Skeletal muscle cell (primary cell): ENCODE measurements at places on chromosomes 2 and 18.

GRCh38 chr2:16140771-16141640 lies 200.7 kb downstream of the MYCN start:
- no peak for DNase-seq

GRCh38 chr2:143524559-143525401 lies 395.6 kb downstream of the ARHGAP15 start:
- no peak for DNase-seq

- DNase-seq = no peak
These were observed 30.4 kb downstream of the FBLN7 start for GRCh38 chr2:112168422-112169124.

DNA sequence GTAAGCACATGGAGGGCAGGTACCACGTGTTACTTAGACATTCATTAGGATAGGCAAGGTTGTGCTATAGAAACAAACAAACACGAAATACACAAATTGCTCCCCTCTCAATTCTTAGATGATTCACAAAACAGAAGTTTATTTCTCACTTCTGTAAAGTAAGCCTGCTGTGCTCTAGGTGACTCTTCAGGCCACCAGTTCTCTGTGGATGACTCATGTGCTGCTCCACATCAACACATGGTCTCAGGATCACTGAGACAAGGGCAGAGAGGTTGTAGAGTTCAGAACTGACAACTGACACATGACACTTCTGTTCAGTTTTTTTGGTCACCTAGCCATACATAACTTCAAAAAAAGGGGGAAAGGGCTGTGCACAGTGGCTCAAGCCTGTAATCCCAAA lies 70.6 kb downstream of the DAW1 start:
- DNase-seq = no peak

- DNase-seq = no peak
These were observed 405.8 kb upstream of the ID2 start for GRCh38 chr2:8276026-8276425.

DNA sequence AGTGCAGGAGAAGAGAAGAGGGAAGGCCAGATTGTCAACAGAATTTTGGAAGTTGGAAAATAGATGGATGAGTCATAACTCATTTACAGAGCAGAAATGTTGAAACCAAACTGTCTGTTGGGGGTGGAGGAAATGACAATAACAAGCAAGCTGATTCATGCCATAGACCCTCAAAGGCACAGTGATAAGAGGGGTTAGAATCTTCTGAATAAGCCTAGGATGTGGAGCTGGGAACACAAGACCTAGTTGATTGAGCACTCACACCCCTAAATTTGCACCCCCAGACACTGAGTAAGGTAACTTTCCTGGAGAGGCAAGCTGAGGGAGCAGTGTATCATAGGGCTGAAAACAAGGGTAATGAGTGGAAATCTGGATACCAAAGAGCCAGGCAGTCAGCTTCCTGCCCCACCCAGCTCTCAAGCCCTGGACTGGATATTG lies 141.4 kb downstream of the SCG2 start:
- peak; percentile 45 for DNase-seq

DNA sequence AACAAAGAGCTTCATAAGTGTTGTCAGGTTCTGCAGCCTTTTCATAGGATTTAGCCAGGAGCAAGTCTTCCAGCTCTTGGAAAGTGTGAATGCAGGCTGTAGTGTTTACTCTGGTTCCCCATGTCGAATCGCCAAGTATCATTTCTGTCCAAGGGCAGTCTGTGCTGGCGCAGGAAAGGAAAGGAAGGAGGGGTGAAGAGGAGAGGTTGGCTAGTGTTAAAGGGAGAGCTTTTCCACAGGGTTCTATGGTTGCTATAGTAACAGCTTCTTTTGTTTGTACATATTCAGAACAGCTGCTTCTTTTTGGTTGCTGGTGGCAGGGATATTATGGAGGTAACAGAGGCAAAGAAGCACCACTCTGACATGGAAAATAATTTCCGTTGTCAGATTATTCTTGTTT lies 69.9 kb downstream of the KCNH7 start:
- DNase-seq = no peak

GRCh38 chr18:23306822-23307221 lies 146.3 kb upstream of the RIOK3 start:
- DNase-seq = no peak

DNA sequence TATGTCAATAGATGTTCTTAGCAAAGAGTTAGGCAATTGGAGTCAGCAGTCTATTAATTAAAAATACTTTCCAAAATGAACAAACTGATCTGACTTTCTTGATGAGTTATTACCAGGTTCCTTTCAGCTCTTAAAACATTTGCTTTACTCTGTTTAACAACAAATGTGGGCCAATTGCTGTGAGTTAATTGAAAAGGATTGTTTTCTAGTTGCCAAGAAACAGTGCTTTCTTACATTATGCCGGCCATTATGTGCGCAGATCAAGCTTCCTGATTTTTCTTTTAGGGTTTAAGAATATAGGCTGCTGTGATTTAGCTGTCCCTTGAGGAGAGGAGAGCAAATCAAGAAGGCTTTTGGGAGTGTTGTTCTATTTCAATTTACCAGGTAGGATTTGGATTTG lies 50.5 kb upstream of the ITPRID2 start:
- no peak for DNase-seq

DNA sequence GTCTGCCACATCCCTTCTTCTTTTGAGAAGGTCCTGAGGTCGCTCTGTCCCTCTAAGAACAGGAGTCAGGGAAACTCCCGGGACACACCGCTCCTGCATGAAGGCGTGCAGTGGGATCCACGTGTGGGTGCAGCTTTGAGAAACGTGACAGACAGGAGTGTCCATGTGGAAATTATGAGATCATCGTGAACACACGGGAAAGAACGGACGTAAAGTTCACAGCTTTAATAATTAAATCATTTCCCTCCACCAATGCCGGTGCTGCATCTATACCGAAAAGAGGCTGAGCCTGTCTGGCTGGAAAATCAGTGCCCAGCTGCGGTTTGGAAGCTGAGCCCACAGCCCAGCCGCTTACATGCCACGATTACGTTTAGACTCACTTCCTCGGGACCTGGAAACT lies 372.4 kb upstream of the SALL3 start:
- DNase-seq = no peak

DNA sequence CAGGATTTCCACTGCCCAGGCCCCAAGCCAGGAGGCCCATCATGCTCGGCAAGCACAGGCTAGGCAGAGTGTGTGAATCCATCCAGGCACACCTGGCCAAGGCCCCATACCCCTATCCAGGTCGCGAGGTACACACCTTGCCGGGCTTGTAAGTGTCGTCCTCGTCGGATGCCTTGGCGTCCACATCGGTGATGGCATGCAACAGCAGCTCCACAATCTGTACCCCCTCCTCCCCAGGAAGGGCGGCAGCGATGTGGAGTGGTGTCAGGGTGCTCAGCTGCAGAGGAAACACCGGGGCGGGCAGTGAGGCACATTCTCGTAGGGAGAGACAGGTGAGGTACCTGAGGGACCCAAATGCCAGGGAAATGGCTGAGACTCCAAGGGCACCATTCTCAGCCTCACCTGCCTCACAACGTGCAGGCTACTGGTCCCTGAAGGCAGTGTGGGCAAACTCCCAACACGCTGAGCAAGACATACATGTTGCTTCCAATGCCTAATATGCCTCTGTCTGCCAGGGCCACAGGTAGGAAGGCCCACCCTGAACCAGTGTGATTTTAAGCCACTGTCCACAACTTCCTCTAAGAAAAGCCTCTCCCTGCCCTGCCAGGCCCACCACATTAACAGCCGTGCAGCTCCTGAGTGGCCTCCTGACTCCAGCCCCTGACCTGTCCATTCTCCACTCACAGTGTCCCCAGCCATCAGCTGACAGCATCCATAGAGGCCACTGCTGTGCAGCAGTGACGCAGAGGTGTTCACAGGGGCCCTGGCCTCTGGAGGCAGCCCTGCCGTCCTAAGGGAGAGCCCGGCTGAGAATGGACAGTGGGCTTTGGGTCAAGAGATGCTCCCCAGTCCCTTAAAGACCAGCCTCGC lies 44.9 kb downstream of the ANKMY1 start:
- DNase-seq = no peak

DNA sequence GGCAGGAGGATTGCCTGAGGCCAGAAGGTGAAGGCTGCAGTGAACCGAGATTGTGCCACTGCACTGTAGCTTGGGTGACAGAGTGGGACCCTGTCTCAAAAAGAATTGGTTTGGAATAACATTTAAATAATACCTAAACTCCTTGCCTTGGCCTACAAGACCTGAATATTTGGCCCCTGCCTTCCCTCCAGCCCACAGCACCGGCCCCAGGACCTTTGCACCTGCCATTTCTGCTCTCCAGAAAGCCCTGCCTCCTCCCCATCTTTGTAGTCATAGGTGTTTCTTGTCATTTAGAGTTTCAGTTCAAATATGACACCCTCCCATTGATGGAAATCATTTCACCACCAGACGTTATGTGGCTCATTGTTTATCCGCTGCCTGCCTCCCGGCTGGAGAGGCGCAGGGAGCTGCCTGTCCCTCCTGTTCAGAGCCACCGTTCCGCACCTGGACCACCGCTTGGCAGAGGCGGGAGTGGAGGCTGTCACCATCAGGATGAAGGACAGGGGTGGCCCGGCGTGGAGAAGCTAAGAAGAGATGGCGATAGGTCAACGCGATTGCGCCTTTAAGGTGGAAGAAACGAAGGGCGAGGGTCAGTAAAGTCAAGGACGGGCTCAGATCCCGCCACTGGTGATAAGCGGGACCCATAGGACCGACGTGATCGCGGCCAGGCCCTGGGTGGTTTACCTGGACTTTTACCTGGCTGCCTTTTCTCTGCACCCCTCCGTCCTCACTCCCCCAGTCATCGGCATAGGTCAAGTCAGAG lies 638 bp upstream of the LPIN1 start:
- no peak for DNase-seq

DNA sequence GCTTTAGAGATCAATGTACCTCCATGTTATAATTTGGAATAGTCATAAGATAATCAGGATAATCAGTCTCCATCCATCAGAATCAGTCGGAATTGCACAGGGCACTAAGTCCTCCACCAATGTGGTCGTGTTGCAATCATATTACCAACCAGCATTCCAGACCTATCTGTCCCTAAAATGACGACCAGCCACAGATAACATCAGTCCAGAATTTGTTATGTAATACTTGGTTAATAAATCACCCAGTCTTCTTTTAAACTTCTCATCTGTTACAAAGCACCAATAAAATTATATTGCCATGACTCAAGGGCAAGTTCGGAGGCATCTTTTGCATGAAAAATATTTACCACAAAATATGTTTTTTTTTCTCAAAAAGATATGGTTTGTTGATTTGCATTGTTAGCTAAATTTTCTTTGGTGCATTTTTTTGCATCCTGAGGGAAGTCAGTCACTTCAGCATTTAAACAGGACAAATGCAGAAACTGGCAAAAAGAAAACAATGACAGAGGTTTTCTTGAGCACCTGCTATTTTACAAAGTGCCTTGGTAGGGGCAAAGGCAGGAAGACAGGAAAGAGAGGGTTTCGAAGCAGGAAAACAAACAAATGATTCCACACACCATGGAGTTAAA lies 29.3 kb downstream of the PIEZO2 start:
- no peak for DNase-seq

DNA sequence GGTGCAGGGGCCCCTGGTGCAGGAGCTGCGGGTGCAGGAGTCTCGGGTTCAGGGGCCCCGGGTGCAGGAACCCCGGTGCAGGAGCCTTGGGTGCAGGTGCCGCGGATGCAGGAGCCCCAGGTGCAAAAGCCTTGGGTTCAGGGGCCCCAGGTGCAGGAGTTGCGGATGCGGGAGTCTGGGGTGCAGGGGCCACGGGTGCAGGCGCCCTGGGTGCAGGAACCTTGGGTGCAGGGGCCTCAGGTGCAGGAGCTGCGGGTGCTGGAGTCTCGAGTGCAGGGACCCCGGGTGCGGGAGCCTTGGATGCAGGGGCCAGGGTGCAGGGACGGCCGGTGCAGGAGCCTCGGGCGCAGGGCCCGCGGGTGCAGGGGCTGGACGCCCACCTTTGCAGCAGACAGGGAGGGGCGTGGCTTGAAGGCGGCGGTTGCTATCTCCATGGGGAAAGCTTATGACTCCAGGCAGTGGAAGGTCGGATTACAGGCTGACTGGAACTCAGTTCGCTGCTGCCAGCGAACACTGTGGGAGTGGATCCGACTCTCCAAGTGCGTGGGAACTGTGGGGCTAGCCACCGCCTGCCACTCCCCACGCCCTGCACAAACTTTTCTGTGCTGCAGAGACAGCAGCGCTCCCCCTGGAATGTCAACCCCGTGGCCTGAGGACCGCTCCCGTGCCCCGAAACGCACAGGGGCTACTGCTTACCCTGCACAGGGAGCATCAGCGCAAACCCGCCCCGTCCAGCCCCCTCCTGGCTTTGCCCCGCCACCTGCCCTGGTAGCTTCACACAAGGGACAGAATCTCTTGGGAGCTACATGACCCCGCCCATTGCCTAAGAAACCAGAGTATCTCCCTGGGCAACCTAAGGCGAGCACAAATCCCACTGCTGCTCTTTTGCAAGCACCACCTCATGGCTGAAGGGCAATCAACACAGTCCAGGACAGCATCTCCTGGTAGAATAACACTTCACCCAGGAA lies 40.3 kb downstream of the COPS9 start:
- DNase-seq = no peak

DNA sequence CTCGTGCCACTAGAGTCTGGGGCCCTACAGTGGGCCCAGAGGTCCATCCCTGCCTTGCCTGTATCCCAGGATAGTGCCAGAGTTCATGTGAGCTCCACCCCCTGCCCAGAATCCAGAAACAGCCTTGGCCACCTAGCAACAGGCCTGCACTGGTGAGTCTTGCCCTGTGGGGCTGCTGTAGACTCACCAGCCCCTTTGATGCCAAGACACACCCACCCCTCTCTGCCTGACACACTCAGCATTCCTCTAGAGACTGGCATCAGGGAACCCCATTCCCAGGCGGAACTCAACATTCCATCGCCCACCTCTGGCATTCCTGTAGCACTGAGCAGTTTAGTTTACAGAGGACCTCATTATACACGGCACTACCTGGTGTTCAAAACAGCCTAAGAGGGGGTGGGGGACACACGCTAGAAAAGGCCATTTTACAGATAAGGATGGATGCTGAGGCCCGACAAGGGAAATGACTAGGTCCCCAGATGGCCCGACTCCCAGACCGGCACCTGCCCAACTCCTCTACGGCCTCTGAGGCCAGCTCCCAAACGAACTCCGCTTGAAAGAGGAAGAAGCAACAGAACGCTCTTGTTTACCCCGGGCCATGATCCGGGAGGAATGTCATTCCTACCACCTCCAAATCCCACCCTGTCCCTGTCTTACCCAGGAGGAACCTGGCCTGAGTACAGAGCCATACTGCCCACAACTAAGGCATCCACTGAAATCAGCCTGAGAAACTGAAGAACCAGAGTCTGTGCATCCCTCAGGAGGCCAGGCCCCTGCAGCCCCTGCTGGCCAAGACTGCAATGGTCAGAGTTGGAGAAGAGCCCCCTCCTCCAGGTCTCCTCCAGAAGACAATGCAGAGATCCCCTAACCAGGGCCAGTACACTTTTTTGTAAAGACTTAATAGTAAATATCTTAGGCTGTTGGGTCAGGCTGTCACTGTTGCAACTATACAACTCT lies 180.2 kb downstream of the TNS1 start:
- no peak for DNase-seq
